Fibroblast of skin of back (primary cell): ENCODE measurements at places on chromosomes 3 and 15.

DNA sequence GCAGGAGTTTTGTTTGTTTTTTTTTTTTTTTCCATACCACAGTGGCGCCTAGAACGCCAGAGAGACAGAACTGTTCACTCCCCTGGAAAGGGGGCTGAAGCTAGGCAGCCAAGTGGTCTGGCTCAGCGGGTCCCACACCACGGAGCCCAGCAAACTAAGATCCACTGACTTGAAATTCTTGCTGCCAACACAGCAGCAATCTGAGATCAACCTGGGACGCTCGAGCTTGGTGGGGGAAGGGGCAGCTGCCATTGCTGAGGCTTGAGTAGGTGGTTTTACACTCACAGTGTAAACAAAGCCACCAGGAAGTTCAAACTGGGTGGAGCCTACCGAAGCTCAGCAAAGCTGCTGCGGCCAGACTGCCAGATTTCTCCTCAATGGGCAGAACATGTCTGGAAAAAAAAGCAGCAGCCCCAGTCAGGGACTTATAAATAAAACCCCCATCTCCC is 29.8 kb downstream of the SPICE1 start:
- DNase-seq = no peak

GRCh38 chr15:76961268-76962011 is 29.9 kb downstream of the RCN2 start:
- DNase-seq = no peak

GRCh38 chr15:75887178-75887577 is 16.5 kb upstream of the FBXO22 start:
- no peak for DNase-seq

DNA sequence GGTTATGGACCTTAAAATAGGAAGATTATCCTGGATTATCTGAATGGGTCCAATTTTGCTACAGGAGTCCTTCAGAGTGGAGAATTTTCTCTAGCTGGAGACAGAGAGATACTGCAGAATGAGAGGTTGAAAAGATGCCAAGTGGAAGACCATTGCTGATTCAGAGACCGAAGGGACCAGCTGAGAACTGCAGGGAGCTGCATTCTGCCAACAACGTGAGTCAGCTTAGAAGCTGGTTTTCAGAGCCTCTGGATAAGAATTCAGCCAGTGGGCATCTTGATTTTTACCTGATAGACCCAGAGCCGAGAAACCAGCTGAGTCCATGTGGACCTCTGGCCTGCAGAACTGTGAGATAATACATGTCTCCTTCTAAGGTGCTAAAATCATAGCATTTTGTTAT is 234.0 kb downstream of the NR2F2 start:
- no peak for DNase-seq

DNA sequence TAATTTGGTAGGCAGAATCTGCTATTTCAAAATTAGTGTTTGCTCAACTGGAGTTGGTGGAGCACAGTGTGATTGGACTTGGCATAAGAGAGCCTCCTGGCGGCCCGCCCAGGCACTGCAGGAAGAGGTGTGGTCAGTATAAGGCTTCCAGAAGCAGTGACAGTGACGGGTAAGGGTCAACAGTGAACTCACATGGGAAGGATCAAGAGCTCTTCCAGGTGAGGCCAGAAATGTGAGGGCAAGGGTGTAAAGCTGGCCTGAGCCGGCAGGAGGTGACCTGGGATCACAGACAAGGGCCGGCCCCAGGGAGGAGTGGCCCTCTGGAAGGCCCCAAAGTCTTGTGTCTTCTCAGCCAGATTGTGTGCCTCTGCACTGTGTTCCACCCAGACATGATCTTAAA is 93.2 kb upstream of the RNF7 start:
- peak; percentile 47 for DNase-seq

DNA sequence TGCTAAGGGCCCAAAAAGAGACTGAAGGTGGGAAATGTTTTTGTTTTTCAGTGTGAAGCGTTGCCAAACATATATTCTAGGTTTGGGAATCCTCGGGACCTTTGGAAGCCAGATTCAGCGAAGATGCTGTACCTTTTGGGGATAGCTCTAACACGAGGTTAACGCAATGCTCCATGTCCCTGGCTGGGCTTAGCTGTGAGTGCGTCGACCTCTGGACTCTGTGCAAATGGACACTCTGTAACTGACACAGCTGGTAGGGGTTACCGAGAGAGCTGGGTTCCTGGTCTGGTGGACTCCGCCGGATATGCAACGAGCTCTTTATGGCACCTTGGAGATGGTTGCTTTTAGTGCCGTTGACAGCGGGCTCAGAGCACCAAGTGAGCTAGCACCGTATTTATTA is 724 bp upstream of the SH3GL3 start:
- no peak for DNase-seq

DNA sequence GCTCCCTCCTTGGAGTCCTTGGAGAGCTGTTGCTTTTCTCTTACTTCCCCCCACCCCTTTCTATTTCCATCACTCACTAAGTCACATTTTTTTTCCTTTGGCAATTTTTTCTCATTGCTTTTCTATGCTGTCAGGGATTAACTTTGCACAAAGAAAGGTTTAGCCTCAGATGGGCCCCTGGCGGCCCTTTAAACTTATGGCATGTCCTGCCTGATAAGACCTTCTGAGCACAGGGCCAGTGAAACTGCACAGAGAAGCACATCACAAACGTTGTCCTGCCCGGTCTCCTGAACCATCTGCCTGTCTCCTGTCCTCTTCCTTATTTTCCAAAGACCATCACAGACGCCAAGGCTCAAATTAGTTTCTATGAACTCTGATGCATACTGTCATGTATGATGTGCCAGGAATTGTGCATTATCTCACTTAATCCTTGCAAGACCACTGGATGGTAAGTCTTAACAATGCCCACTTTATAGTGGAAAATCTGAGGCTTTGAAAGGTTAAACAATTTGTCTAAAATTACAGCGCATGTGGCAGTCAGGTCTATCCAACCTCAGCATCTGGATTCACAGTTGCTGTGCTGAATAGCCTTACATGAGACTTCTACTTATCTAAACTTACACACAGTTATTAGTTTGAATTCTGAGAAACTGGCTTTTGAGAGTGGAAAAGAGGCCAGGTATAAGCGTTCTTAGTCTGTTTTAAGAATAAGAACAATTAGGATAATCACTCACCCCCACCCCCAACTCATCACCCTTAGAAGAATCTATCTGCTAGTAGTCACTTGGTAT is 648.1 kb downstream of the NTRK3 start:
- no peak for DNase-seq

DNA sequence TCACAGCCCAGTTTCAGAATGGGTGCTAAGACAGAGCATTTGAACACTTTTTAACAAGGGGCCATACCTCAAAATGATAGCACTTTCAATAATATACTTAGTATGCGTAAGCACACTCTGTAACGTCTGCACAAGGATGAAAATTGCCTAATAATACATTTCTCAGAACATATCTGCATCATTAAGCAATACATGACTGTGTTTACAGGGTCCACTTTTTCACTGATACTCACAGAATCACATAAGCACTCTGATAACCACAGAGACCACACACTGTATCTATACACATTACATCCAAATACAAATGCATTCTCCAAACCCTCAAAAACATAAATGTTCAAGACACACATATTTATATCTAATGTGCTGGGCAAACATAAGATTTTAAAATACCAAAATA is 79.8 kb downstream of the NR1I2 start:
- DNase-seq = no peak

DNA sequence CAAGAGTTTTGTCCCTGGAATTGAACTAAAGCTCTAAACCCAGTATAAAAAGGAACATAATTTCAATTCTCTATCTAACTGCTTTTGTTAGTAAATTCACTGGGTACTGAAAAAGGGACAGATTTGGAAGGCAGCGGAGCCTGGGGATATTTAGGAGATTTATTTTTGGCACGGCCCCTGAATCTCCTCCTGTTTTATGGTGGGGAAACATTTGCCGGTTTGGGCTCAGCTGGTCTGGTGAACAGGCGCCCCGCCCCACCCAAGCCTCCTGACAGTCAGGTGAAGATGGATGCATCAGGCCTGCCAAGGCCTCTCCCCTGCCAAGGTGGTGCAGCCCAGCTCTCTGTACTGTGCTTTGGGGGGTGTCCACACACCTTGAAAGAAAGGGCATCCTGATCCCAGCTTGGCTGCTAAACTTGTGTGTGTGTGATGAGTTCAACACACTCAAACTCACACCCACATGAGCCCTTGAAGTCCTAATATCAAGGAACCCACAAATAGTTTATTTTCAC is 46.3 kb downstream of the EBLN2 start:
- no peak for DNase-seq

DNA sequence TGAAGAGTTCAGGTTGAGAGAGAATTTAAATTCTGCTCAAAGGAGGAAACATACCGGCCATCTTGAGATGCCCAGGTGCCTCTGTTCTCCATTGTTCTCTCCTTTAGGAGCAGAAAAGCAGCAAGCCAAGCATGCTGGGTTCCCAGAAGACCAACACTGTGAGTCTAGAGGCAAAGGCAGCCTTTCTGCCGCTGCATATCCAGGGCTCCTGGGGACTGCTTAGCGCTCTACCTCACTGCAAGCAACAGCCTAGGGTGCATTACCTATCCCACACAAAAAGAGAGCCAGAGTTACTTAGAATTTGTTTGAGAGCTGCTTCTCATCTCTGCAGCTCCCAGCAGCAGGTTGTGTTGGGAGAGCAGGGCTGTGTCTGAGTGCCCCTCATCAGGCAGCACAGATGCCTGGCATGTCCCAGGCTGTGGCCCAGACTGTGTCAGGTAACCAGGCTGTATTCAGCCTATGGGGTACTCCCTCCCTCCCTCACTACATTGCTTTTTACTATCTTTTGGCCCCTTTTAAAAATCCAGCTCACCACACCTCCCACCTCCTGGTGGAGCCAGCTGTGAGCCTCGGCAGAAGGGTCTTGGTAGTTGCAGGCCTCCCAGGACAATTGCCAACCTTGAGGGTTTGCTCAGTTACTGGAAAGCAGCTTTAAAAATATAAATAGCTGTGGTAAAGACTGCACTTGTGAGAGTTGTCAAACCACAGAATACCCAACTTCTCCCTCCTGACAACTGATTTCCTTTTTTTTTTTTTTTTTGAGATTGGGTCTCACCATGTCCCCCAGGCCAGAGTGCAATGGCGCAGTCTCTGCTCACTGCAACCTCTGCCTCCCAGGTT is 30.2 kb downstream of the BCL2L10 start:
- no peak for DNase-seq

GRCh38 chr3:48748754-48749153 is 31.7 kb upstream of the IP6K2 start:
- DNase-seq = no peak

- peak; percentile 60 for DNase-seq
Observed at GRCh38 chr3:23601091-23601822, 204.5 kb upstream of the UBE2E1 start.

- no peak for DNase-seq
Observed at GRCh38 chr15:92184679-92185230, 208.9 kb upstream of the ST8SIA2 start.

GRCh38 chr3:25151903-25152295 is 276.2 kb upstream of the RARB start:
- DNase-seq = peak; percentile 15

DNA sequence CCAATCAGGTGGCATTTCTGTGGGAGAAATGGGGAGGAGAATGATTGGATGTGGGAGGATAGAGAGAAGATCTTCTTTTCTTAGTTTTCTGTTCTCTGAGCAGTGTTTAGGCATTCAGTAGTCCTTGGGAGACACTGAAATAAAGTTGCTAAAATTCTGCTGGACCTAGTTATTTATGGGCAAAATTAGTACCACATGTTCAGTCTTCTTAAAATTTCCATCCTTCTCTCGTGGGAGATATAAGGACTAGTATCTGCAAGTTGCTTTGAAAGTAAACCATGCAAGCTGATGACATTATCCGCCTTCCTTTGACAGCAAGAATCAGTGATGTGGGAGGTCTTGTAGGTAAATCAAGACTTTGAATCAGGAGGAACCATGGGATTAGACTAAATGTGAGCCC is 19.9 kb upstream of the CHST2 start:
- DNase-seq = no peak
